ENCODE measurements at places on chromosomes 16 and 17.
A peak's percentile ranks its signal among the peaks of the same experiment; 100 is the strongest.

DNA sequence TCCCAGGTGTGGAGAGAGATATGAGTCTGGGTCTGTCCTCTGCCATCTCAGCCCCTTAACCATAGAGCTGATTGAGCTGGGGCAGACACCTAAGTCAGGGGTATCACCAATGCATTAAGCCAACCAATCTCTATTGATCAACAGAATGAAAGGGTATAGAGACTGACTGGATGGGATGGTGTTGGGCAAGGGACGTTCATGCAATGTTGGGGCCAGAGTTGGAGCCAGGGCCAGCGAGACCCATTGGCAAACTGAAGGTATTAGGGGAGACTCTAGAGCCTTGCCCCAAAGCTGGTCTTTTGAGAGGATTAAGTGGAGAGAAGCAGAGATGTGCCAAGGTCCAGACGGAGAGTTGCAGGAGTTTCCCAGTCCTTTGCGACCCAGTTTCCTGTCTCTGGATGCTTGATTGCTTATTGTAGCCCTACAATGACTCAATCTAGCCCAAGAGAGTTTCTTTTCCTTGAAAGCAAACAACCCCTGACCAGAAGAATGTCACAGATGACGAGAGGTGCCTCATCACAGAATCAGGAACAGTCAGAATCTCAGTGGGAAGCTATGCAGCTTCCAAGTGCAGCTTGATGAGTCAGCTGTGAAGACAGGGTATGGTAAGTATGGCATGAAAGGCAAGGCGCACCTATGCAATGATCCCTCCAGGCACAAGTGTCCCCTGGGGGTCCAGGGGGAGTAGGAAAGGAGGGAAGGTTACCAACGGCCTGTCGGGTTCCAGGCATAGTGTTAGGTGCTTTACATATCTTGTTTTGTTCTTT, 137.2 kb downstream of the UTP18 start:
- no peak for DNase-seq

- DNase-seq, result peak; percentile 66
These were observed 88.0 kb upstream of the RPRML start for GRCh38 chr17:47066841-47067682.

GRCh38 chr16:87848676-87849345, 20.5 kb downstream of the SLC7A5 start:
- DNase-seq, result no peak

DNA sequence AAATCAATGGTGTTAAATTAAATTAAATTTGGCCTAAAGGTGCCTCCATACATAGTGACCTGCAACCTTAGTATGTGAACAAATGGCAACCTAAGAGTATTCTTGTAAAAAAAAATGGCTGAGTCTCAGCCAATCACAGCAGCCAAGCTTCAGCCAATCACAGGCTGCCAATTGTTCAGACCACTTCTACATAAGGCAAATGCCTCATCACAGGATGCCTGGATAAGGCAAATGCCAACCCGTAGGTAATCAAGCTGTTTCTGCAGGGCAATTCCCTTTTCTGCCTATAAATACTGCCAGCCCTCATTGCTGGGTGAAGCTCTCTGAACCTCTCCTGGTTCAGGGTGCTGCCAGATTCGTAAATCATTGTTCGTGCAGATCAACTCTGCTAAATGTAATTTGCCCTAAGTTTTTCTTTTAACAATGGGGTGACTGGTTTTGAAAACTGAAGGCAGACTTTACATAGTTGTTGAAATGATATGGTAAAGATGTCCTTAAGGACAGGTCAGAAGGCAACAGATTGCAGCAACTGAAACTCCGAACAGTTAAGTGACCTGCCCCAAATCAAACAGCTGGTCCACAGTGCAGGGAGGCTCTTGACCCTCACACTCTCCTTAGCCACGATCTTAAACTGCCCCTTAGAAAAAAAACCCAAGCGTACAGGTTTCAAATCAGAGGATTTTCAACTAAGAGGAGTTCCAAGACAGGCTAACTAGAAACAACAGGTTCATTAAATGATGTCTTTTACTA, 50.3 kb downstream of the N4BP1 start:
- no peak for DNase-seq

GRCh38 chr17:56217921-56218320, 64.6 kb downstream of the ANKFN1 start:
- DNase-seq, result no peak

GRCh38 chr16:50862818-50863643, 121.1 kb downstream of the CYLD start:
- no peak for DNase-seq

DNA sequence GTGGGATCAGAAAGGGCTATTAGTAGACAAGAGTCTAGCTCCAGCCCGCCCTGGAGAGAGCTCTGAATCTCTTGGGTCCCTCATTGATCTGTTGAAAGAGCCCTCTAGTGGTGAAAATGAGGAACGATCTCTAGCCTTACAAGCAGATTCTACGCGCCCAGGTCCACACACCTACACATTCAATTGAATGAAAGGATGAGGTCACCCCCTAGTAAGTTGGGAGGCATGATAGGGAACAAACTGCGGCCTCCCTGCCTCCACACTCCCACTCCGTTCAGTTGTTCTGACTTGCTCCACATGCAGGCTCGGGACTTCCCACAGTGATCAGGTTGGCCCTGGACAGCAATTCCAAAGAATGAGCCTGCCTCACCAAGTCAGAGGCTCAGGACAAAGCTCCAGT, 2.9 kb upstream of the CACNG3 start:
- DNase-seq, result no peak

DNA sequence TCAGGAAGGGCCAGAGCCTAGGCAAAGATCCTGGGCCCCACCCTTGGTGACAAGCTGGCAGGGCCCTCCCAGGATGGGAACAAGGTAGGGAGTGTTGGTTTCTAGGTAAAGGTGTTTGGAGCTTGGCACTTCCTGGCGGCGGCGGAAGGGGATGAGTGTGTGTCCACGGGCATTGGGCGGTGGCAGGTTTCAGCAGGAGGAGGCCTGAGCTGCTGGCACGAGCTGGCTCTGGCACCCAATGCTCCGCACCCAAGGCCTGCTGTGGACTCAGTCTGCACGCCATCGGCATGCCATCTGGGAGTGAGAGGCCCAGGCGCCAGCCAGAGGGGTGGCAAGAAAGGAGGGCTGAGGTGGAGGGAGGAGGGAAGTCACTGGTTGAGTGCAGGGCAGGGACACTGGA, 46.9 kb upstream of the TAC4 start:
- DNase-seq, result no peak

DNA sequence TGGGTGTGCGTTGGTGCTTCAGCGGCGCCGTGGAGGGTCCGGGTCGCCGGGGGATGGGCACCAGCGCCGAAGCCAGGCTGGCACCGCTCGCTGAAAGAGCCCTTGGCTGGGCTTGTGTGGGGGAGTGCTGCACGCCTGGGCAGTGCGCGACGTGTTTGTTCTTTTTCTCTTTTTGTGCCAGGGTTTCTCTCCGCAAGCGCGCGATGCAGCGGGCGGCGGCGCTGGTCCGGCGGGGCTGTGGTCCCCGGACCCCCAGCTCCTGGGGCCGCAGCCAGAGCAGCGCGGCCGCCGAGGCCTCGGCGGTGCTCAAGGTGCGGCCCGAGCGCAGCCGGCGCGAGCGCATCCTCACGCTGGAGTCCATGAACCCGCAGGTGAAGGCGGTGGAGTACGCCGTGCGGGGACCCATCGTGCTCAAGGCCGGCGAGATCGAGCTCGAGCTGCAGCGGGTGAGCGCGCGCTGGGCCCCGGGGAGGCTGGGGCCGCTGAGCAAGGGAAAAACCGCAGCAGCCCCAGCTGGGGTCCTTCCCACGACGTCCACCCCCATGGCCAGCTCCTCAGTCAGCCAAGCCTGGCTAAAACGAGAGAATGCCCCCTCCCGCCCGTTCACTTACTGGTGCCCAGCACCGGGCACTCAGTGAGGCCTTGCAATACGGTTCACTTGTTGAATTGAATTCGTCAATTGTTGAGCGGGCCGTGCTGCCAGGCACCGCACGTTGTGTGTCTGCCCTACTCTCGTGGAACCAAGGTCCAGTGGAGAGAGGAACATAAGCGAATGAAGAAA, 541 bp downstream of the GPT2 start:
- DNase-seq, result no peak

DNA sequence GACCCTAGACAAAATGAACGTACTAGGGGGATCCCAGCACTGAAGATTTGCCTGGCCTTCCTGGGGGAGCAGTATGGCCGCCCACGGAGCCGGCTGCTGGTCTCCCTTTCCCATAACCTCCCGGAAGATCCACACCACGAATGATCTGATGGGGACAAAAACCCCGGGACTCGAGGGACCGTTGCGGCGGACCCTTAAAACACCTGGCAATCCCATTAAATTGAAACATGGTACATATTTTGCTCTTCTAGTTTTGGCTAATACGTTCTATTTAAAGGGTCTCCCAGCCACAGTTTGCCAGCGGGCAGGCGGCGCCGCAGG, 45.2 kb upstream of the LCMT1 start:
- DNase-seq, result no peak

DNA sequence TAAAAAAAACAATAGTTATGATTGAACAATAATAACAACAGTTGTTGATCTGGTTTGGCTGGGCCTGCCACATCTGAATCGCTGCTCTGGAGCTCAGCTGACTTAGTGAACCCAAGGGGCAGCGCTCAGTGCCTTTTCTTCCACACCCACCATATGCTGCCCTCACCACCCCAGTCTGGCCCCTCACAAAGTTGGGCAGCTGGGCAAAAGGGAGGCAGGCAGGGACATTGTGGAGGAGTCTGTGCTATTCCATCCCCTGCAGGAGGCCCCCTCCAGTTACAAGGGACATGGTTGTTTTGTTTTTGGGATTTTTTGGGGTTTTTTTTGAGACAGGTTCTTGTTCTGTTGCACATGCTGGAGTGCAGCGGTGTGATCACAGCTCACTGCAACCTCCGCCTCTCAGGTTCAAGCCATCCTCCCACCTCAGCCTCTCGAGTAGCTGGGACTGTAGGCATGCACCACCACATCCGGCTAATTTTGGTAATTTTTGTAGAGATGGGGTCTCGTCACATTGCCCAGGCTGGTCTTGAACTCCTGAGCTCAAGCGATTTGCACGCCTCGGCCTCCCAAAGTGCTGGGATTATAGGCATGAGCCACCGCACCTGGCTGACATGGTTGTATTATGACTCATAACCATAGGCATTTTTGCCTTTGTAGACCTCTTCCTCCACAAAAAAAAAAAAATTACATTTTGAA, 8.6 kb upstream of the PECAM1 start:
- no peak for DNase-seq

DNA sequence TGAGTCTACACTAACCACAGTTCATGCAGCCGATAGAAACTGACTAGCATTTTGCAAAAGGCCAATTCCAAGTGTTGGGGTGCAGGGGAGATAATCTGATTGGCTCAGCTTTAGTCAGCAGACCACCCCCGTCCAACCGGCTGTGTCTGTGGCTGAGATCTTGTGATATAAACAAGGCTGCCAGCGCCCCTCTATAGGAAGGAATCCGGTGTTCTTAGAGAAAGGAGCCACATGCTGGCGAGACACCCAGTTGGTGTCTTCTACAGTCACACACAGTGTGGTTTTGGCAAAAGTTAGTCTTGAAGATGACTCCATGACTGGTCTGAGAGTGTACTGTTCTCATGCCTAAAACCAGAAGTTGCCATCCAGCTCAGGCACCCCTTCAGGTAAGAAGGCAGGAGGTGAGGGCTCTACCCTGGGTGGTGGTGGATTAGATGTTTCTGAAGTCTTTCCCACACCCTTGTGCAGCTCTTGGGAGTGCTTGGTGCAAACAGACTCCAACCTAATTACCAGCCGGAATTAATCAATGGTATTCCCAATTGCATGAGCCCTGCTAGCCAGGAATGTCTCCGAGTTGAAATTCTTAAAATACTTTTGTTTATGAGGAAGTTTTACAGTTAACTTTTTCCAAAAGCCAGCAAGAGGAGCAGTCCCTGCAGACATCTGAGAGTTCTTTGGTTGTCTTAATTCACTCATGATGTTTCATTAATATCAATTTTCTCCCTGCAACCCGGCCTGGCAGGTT, 172.3 kb upstream of the IRX6 start:
- no peak for DNase-seq

GRCh38 chr16:67407788-67408452, 8.4 kb downstream of the ZDHHC1 start:
- no peak for DNase-seq

- no peak for DNase-seq
These were observed 48.6 kb downstream of the FTO start for GRCh38 chr16:53752560-53752959.

DNA sequence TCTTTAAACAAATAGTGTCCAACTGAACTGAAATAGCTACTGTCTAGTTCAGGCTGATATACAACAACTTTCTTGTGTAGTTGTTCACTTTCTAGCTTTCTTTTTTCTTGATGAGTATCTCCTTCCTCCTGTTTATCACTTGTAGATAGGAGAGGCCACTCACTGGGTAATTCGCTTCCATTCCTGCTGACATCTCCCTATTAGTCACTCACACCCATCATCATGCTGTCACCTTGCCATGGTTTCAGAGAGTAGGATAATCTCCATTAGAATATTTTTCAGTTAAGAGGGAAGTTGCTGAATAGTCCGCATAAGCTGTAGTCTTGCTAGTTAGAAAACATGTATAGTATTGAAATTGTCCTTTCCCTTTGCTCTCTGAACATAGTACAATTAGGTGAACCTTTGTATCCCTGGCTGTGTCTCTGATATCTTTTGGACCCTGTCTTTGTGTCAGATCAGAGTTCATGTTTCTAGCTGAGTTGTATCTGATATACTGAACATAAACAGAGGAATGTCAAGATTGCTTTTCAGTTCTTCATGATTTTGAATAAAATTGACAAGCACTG, 64.4 kb upstream of the RASL10B start:
- DNase-seq, result no peak

- no peak for DNase-seq
These were observed 805.6 kb upstream of the EEF2KMT start for GRCh38 chr16:5903153-5903552.

DNA sequence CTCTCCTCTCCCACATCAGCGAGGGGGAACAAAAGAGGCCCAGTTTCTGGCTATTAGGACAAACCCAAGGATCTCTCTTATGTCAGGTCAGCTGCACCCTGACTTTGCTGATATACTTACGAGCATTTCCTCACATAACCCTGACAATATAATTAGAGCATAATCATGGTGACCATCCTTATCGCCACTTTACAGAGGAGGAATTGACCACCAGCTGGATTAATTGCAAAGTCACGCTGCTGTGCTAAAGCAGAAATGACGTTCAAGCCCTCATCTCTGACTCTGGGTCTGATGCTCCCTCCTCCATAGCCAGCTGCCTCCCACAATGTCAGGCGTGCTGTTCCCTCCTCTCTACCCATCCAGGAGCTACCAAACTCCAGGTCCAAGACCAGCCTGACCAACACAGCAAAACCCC, 42.6 kb downstream of the TRARG1 start:
- no peak for DNase-seq

- DNase-seq, result peak; percentile 63
These were observed at the start of gene PLEKHG4 for GRCh38 chr16:67279296-67280089. TSS of gene PLEKHG4 (plus strand) at chr16:67279532. CDS start at chr16:67280045, 513 bp downstream.

GRCh38 chr17:2547176-2547575, 35.5 kb upstream of the METTL16 start:
- no peak for DNase-seq

GRCh38 chr16:77721752-77722308, 484 bp upstream of the NUDT7 start:
- no peak for DNase-seq

- DNase-seq, result no peak
These were observed 617 bp upstream of the SCRN2 start for GRCh38 chr17:47841488-47842291.

Data from T follicular helper cell (primary cell).